KG1 (cell line): ENCODE measurements at places on chromosomes 12 and 14.

GRCh38 chr12:121806009-121806545 lies 2.3 kb downstream of the SETD1B start:
- DNase-seq, result no peak

GRCh38 chr12:28980436-28980835 lies 168.6 kb upstream of the FAR2 start:
- DNase-seq, result no peak

DNA sequence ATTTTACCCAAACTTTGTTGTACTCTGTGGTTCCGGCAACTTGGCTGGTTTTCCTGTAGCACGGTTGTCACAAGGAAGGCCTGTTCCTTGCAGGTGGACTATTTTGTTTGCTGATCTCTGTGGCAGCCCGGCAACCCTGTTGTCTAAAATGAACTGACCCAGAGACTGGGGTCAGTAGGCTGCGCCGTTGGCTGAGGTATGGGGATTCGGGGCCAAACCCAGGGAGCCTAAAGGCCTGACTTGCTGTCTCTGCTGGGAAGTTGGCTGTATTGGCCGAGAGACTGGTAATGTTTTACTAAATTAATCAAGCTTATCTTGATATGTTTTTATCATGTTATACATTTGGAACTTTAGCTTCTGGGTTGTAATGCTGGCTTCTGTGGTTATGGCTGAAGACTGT lies 13.8 kb downstream of the SMIM41 start:
- DNase-seq, result no peak

GRCh38 chr12:52224151-52224550 lies 8.9 kb upstream of the KRT7 start:
- DNase-seq, result no peak

- no peak for DNase-seq
These were observed 936 bp downstream of the TFCP2 start for GRCh38 chr12:51171884-51172514.

DNA sequence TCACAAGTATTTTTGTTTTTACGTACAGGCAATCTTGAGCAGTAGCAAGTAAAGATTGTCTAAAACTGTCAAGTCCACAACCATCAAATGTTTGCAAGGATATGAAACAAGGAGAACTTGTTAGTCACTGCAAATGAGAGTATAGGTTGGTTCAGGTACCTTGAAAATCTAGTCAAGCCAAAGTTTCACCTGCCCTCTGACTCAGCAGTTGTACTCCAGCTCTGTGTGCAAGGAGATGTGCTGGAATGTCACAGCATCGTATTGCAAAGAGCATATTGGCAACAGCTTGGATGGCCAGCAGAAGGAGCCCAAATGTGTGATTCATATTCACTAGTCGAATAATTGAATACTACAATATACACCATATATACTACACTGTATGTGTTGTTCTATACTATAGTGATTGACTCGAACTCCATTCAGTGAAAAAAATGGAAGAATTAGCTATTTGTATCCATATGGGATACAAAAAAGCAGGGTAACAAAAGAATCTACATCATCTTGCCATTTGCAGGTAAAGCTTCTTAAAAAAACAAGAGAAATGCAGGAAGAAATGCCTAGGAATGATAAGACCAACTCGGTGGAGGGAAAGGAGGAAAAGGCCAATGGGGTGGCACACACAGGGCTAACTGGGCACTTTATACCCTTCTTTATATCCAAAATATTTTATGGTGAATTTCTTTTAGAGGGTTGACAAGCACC lies 44.0 kb downstream of the EID3 start:
- DNase-seq, result no peak

DNA sequence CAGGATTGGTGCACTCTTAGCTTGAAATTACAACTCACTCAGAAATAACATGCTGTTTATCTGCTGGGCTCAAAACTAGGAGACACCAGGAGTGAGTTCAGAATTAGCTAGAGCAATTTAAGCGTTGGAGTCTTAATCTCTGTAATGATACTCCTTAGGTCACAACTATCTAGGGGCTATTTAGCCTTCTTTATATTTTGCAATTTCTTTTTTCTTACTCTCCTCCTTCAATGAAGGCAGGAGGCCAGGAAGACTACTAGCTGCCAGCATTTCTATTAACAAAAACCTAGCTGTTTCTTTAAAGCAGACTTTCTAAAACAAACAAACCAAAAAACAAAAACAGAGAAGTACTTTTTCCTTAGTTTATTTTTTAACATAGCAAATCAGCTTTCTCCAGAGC lies 226.2 kb downstream of the TRHDE start:
- DNase-seq, result no peak

GRCh38 chr14:60805841-60806430 lies 71.4 kb downstream of the MNAT1 start:
- no peak for DNase-seq

DNA sequence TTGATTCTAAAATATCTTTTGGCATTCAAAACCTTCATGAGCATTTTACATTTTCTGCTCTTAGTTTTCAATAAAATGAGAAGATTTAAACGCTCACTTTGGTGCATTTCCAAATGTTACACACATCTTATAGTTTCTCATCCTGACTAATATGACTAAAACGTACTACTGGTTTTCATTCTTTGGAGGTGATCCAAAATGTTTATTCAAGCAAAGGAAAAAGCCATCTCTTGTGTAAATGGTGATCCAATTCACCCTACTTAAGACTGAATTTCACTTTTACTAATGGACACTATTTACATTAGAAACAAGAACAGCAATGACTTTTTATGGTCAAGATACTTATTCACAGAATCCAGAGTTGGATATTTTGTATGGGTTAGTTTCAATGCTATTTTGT lies 86.6 kb downstream of the KITLG start:
- no peak for DNase-seq

- DNase-seq, result no peak
These were observed 33.0 kb upstream of the CFAP54 start for GRCh38 chr12:96456265-96456974.

GRCh38 chr12:83224012-83224411 lies 537.3 kb downstream of the TMTC2 start:
- DNase-seq, result no peak

DNA sequence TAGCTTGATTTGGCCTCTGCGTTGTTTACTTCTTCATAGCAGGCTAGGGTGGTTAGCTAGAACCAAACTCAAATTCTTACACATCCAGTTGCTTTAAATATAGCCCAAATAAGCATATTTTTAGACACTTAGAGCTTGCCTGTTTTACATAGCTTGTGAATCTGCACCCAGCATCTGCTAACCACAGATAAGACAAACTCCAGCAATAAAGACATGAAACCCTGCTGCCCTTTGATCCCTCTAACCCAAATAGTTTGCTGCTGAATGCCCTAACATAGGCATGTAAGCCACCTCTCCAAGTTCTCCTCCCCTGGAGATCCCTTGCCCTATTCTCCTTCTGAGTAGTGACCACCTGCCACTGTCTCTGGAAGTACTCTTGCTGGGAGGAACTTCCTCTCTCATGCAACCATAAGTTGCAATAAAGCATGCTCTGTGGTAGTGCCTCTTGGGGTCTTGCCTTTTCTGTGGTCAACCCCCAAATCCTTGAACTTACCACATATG lies 185.6 kb downstream of the TMEM117 start:
- no peak for DNase-seq

DNA sequence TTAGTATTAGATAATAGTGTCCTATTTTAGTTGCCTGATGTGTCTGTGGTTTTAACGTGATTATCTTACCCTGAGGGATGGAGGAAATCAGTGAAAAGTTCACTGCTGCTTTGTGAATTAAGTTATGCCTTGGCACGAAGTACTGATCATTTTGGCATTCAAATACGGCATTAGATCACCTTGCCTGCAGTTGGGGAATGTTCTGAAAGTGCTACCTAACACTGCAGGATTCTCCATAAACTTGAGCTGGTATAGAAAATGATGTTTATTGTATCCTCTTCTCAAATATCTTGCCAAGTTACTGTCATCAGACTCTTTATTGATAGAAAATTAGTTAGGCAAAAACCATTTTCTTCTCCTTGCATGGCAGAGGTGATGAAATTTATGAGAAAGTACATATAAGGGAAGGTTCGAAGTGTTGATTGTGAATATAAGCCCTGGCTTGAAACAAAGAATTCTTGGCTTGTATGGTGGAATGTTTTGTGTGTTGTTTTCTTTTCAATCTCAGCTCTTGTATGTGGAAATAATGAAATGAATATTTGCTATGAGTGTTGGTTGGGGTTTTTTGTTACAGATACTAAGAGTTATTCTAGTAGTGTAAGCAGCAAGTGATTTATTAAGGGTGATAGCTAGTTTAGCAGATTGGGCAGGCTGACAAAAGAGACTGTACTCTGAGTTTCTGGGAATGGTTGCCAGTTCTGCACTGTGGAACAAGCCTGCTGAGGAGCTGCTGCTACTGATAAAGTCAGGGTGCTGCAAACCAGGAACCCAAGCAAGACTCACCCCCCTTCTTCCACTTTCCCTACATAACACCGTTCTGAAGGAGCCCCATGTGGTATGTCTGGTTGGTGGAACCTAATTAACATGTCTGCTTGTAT lies 448.3 kb downstream of the PCNX1 start:
- no peak for DNase-seq

DNA sequence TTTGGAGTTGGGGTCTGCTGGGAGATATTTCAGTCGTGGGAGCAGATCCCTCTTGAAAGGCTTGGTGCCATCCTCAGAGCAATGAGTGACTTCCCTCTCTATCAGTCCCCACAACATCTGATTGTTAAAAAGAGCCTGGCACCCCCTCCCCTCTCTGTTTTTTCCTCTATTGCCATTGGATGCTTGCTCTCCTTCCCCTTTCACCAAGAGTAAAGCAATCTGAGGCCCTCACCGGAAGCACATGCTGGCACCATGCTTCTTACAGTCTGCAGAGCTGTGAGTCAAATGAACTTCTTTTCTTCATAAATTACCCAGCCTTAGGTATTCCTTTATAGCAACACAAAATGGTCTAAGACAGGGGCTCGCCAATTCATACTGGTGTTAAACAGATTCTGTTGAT lies 99.1 kb upstream of the CCND2 start:
- DNase-seq, result no peak

DNA sequence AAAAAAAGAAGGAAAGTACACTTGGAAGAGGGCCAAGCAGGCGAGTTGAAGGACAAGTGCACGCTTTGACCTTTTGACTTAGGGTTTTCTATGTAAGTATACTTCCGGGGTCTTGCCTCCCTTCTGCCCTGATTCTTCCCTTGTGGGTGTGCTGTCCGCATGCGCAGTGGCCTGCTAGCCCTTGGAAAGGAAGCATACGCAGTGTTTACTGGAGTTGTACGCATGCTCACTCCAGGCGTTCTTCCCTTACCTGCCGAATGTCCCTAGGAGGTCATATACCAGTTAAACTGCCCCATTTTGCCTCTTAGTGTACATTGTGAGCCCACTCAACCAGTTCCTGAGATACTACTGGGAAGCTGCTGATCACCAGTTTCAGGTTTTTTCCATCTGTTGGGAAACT lies 15.7 kb upstream of the DDHD1 start:
- DNase-seq, result no peak

DNA sequence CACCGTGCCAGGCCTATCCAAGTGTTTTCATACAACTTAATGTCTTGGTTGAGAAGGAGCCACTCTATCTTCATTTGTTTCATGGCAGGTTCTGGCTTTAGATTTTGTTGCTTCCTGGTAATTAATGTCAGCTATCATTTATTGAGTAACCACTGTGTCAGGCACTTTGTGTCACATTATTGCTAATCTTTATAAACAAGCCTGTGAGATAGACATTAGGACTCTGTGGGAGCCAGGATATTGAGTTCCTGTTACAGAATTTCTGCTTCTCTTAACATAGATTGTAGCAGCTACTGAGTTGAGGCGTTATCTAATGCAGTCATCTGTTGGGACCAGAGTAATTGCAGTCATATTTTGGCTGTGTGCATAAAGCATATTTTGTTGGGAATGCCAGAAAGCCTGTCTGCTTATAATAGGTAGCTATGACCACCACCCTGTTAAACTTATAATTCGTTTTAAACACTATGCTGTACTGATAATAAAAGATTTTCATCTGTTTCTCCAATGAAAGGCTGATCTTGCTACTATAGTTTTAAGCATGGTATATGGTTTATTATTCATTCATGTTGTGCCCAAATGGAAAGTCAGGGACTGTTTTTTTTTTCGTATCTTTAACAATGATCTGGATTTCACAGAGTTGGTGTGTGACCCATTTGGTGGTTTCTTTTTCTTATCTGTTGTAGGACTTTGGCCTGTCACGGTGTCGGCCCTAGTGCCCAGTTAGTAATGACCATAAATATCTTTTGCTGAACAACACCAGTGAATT lies 432.6 kb downstream of the PCNX1 start:
- DNase-seq, result no peak

DNA sequence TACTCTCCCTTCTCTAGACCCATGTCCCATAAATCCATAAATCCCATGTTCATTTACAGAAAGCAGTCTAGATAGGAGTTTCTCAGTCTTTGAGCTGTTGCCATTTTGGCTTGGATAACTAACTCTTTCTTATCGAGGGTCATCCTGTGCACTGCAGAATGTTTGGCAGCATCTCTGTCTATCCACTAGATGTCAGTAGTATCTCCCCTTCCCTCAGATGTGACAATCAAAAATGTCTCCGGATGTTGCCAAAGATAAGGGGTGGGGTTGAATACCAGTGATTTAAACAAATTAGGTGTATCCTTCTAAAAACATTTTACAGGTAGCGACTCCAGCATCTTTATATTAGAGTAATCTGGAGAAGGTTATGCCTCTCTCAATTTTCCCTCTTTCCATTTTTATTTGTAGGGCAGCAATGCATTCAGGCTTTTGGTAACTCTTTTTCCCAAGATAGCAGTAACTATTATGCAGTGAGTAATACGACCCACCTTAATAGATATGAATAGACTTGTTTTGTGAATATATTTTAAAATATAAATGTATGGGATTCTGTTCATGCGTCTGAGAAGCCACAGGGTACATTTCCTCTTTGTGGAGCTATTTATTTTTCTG lies 100.7 kb downstream of the LRRK2 start:
- DNase-seq, result peak; percentile 2

DNA sequence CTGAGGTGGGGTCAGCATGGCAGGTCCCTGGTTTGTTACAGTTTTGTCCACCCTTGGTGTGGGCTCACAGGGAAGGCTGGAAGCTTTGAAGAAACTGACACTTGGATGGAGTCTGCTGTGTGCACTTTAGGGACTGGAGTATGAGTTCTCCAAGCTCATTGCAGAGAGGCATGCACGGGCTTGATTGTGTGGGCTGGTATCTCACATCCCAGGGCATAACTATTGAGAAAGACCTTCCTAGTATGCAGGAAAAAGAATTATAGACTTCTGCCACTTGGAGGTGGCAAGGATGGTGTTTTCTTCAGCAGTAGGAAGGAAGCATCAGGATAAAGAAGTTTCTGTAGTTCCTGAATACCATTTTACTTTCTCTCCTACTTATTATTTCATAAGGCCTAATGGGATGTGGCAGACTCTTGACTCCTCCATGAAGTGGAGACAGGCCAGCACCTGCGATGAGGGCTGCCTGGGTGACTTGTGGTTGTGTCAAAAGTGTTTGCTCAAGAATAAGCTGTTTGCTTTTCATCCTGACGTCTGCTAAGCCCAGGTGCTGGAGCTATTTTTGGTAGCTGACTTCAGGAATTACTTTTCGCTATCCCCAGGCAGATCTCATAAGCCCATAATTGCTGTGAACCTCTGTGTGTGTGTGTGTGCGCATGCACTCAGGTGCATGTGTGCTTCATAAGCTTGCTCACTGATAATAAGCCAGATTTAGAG lies 125.8 kb downstream of the KTN1 start:
- DNase-seq, result no peak

GRCh38 chr12:53743266-53744129 lies 8.3 kb downstream of the CISTR start:
- no peak for DNase-seq

GRCh38 chr14:45373877-45374276 lies 120.9 kb upstream of the MIS18BP1 start:
- no peak for DNase-seq
